Placental epithelial cell (primary cell): ENCODE measurements at places on chromosomes 6 and 20. TPM values are rescaled to one million over a fixed set of nuclear protein-coding genes. Genes with fewer than 3 reads are reported as not detected.

The CCDC170 gene
- not detected in 2 replicates for total RNA-seq

The FOXS1 gene
- total RNA-seq = not detected in 2 replicates

The PHACTR1 gene
- not detected in 2 replicates for total RNA-seq

The MYCT1 gene
- total RNA-seq = not detected in 2 replicates

The STMND1 gene
- total RNA-seq = not detected in 2 replicates

The SLC17A2 gene
- not detected in 2 replicates for total RNA-seq

The PHF10 gene
- total RNA-seq = 15.8 and 16.9 TPM in 2 replicates

The CASS4 gene
- under 0.01 and 1.5 TPM in 2 replicates for total RNA-seq

The LRRC1 gene
- total RNA-seq = 38.1 and 61.7 TPM in 2 replicates

The ZNF391 gene
- total RNA-seq = 1.5 and 2.7 TPM in 2 replicates

The WFDC5 gene
- not detected in 2 replicates for total RNA-seq

The DNAH8 gene
- under 0.01 TPM in 1 of 2 replicates, not detected in the other for total RNA-seq

The GRIK2 gene
- 1.2 TPM in 1 of 2 replicates, not detected in the other for total RNA-seq

The IL17A gene
- not detected in 2 replicates for total RNA-seq

The PFDN6 gene
- total RNA-seq = 16.5 and 29.7 TPM in 2 replicates

The DSP gene
- total RNA-seq = 135 and 304 TPM in 2 replicates

The DPPA5 gene
- not detected in 2 replicates for total RNA-seq

The LY6G6C gene
- total RNA-seq = 0.39 and 3.5 TPM in 2 replicates

The EPPIN gene
- 0.11 TPM in 1 of 2 replicates, not detected in the other for total RNA-seq

The ZSWIM3 gene
- total RNA-seq = 5.5 and 8.4 TPM in 2 replicates

The ZSCAN9 gene
- 14.9 and 16.5 TPM in 2 replicates for total RNA-seq
